NCI-H69 (cell line): ENCODE measurements at places on chromosomes 4 and X.

- peak; percentile 41 for DNase-seq
Observed at GRCh38 chrX:140572724-140573123, 67.9 kb upstream of the SOX3 start.

GRCh38 chr4:90112715-90113114 lies 14.5 kb upstream of the CCSER1 start:
- peak; percentile 26 for DNase-seq

DNA sequence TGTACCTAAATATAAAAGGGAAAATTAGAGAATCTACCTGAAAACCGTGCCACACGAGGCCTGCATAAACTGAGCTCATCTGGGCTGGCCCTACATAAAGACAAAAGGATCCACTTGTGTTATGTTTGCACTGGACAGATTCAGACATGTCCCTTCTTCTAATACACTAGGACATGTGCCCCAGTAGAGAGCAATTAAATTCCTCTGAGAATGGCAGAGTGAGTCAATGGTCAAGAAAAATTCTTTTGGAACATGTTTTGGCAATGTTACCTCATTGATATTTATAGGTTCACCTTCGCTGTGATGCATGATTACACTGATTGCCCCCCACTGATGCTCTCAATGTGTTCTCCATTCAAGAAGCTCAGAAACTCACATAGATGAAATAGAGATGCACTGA lies 95.2 kb downstream of the MANBA start:
- peak; percentile 78 for DNase-seq

- DNase-seq: no peak
Observed at GRCh38 chrX:65689377-65689776, 21.9 kb downstream of the MSN start.

GRCh38 chrX:16730450-16730849 lies 11.0 kb downstream of the SYAP1 start:
- no peak for DNase-seq

DNA sequence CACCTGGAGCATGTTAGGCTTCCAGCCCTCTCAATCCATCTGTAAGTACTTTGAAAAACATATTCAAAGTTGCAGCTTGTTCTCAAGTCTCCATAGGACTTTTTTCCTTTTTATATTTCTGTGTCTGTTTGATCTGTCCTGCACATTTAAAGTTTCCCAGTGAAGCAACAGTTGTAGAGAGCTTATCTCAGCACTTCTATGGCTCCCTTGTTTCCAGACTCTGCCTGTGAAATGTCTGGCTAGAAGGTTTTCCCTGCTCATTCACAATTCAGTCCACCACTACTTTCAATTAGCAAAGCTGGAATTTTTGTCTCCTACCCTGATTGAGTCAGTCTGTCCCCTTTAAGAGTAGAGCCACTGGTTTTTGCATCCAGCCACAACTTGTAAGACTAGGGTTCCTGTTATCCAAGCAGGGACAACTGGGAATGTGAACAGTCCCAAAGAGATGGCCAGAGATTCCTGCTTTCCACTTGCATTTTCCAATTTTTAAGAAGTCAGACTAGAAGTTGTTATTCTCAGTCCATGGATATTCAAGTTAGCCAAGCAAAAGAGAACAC lies 116.1 kb downstream of the GASK1B start:
- DNase-seq: no peak

- no peak for DNase-seq
Observed at GRCh38 chr4:146260521-146260920, 46.2 kb downstream of the REELD1 start.

GRCh38 chr4:29560452-29560851 lies 1159.7 kb upstream of the PCDH7 start:
- no peak for DNase-seq

DNA sequence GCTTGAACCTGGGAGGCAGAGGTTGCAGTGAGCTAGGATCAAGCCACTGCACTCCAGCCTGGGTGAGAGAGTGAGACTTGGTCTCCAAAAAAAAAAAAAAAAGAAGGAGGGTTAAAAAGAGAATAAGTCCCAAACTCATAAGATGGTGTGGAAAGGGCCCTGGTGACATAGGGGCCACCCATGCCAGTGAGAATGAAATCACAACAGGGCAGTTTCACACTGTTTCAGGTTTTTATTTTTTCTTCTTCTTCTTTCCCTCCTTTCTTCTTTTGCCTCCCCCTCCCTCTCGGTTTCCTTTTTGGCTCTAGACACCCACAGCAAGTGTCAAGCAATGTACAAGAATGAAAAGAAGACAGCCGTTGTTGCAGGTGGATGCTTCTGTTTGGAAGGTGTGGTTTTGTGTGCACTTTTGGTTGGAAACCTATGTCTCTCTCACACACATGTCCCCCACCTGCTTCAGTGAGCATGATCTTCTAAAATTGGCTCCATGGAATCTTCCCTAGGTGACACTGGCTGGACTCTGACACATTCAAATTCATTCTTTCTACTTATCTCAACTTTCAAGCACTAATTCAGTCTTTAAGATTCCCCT lies 14.4 kb upstream of the TLR8 start:
- no peak for DNase-seq

- no peak for DNase-seq
Observed at GRCh38 chr4:113355550-113356371, 306.3 kb downstream of the ANK2 start.

DNA sequence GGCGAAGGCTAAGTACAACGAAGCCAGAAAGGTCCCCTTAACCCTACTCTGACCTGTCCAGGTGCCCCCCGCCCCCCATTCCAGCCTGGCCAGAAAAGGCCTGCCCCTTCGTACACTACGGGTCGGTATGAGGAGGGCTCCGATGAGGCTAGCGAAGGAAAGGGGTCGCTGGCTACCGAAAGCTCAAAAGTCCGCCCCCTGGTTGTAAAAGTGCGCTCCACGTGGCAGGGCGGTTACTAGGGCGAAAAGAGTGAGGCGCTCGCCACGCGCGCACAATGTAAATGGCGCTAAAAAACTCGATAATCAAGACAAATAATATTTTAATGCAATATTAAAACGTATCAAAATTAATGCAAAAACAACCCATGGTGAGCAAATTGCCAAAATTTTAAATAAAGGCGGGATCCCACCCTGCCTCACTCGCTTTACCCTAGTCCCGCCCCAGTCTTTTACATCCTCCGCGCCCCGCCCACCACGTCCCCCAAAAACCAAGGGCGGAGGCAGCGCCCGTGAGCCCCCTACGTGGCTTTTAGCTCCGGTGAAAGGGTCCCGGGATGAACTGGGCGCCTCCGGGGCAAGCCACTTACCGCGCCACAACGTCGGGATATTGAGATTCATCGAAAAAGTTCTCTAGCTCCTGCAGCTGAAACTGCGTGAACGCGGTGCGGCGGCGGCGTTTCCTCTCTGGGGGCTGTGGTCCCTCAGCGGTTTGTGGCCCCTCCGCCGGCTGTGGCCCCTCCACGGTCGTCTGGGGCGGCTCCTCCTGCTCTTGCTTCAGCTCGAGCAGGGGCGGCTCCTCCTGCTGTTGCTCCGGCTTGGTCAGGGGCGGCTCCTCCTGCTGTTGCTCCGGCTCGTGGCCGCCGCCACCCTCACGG lies 929 bp downstream of the ESX1 start:
- DNase-seq: no peak

DNA sequence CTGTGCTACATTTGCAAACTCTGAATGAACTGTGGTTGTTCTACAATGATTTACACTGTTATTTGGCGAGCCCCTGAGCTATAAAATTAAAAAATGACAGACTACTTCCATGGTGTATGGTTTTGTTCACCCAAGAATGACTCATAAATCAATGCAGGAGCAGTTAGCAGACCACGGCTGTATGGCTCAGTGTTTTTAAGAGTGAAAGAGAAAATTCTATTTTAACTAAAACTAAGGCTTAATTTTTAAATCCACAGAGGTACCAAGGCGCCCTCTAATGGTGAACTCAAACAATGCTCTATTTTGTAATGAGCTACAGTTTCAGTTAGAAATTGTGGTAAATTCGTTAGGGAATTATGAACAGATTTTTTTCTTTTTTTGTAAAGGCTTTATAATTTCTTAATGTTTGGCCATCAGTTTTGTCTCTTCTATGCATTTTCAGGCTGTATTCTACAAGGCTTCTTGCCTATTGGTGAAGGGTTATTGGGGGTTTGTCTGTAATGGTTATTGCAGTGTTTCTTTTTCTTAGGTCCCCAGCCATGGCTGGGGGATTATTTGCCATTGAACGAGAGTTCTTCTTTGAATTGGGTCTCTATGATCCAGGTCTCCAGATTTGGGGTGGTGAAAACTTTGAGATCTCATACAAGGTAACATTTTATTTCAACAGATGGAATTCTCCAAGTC lies 32.5 kb downstream of the HMGB2 start:
- DNase-seq: peak; percentile 51

GRCh38 chr4:103075894-103076746 lies 441 bp downstream of the SLC9B2 start:
- peak; percentile 73 for DNase-seq

DNA sequence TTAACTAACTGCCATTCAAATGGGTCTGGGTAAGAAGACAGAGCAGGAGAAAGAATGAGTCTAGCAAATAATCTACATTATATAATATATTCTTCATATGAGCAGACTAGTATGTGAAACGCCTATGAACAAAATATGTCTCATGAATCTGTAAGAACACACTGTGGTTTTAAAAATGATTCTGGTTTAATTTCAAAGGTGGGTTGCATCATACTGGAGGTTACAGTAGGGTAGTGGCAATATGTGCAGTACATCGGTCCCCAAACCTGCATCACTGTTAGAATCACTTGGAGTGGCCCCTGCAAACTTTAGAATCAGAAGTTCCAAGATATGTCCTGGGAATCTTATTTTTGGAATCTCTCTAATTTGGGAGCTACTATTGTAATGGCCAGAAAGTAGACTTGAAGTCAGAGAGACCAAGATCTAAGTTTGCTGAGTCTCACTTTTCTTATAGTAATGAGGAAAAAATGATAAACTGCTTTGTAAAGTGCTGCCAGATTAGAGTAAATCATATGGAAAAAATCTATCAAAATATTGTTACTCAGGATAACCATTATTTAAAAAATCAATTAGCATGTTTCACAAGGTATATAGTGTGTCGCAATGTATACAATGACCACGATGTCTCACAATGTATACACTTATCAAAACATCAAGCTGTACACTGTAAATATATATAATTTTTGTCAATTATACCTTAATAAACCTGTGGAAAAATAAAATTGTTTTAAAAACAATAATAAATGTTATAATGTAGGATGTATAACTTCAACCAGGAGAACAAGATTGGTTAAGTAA lies 37.9 kb upstream of the ARSJ start:
- no peak for DNase-seq

DNA sequence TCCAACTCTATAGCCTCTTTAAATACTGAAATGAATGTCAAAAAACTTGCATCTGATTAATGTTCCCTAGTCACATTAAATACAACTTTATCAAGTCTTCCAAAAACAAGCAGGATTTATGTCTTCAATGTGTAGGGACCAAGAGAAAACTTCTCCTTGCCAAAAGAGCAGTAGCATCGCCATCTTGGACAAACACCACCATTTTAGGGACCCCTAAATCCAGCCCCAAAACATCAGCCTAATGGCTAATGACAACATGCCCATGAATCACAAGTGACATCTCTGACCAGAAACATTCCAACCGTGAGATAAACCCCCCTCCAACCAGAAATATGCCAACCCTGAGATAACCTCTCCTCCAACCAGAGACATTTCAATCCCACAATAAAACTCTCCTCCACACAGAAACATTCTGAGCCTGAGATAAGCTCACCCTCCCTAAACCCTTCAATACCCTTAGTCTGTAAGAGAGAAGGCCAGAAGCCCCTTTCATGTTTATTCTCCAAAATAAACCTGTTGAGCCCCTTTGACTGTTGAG lies 697.4 kb downstream of the TRAM1L1 start:
- no peak for DNase-seq

GRCh38 chrX:140933874-140934655 lies 68.3 kb upstream of the SPANXB1 start:
- no peak for DNase-seq

- peak; percentile 15 for DNase-seq
Observed at GRCh38 chr4:93775551-93775950, 53.0 kb upstream of the ATOH1 start.

GRCh38 chr4:77586951-77587383 lies 18.7 kb upstream of the CXCL13 start:
- no peak for DNase-seq

- DNase-seq: no peak
Observed at GRCh38 chrX:55839485-55839884, 121.9 kb downstream of the RRAGB start.

DNA sequence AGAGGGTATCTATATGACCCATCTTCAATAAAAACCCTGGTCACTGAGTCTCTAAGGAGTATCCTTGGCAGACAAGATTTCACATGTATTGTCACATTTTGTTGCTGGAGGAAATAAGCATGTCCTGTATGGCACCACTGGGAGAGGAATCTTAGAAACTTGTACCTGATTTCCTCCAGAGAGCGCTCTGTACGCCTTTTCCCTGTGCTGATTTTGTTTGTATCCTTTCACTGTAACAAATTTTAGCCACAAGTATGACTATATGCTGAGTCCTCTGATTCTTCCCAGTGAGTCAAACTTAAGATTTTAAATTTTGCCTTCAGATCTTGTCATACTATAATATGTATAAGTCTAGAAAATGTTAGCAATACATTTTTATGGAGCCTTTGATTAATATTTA lies 102.8 kb downstream of the ITIH6 start:
- DNase-seq: peak; percentile 0

DNA sequence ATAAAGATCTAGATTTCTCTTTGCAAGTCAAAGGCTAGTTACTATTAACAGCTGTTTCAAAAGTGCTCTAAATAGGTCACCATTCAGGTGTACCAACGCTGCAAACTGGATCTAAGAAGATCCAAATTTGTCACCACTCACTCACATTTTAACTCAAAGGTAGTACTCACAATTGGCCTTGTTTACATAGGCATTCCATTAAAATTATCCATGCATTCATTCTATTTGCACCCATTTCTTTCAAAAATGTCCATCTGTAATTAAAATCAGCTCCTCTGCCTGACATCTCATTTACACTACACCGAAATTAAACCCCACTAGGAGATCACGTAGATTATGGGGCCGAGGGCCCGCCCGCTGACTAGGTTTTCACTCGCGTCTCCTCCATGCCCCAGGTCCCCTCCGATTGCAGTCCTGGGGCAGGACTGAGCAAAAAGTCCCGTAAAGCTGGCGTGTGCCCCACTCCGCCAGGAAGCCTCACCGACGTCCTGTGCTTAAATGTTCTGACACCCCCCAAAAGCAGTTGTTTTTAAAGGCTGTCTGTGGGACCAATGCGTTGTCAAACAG lies 1.3 kb upstream of the ING2 start:
- peak; percentile 64 for DNase-seq

GRCh38 chr4:62210486-62210885 lies 1010.4 kb downstream of the ADGRL3 start:
- peak; percentile 45 for DNase-seq

GRCh38 chr4:156528216-156528615 lies 443.4 kb downstream of the PDGFC start:
- no peak for DNase-seq
